Stimulated activated CD4-positive, alpha-beta T cell treated with anti-CD3 and anti-CD28 coated beads, Interleukin-2, amount 100 ng/mL, for 4 hours (primary cell): ENCODE measurements at places on chromosomes 7 and 10.

DNA sequence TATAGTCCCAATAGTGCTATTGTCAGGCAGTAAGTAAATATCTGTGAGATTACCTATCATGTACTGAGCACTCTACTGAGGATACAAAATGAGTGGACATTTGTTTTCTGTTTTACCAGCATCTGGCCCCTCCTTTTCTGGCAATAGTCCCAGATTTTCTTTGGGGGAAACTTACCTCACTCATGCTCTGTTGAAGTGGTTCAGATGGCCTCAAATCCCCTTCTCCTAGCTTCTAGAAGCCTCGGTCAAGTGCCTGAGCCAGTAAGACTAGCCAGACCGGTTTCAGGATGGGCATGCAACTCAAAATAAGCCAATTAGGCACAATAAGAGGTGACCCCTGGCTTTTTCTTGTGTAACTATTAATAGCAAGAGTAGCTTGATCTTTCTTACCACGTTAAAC lies 19.7 kb downstream of the TRDMT1 start:
- no peak for DNase-seq

DNA sequence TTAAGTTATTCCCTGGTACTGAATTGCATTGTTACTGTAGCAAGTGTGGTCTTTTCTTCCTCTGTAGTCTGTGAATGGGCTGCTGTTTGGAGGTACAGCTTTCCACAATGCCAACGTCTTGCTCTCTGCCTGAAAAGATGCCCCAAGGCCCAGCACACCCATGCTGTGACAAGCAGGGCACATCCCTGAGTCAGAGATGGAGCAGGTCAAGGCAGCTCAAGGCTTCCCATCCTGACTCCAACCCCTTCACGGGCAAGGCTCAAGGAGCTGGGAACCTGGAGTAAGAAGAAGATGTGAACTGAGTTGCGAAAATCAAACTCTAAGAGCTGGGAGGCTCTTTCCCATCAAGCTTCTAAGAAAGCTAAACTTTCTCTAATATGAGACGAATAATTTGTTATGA lies 27.2 kb downstream of the SVIL start:
- DNase-seq = no peak

DNA sequence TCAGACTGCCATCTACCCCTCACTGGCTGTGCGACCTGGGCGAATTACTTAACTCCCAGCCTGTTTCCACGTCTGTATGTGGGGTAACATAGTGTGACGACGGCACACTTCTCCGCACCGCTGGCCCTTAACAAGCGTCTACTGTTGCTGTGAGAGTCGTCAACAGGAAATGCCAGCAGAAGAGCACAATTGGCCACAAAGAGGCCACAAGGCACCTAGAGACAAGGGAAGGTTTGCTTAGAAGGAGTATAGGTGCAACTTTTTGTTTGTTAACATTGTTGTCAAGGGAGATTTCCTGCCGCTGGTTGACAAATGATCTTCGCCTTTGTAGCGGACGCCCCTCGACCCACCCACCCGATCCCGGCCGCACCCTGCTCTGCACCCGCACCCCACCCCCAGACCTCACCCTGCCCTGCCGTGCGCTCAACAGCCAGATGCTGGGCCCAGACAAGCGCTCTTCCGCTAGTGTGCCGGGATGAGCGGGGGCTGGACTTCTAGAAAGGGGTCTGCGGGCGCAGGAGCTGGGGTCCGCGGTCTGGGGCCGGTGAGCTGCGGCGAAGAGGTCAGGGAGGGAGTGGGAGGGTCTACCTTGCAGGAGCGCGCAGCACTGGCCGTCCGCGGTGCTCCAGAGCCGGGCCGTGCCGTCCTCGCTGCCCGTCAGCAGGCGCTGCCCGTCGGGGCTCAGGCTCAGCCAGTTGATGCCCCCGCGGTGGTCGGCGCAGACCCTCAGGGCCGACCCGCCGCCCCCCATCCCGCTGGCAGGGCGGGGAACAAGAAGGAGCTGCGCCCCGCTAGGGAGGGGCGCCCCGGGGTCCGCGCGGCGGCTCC lies 785 bp downstream of the WDR86 start:
- no peak for DNase-seq

DNA sequence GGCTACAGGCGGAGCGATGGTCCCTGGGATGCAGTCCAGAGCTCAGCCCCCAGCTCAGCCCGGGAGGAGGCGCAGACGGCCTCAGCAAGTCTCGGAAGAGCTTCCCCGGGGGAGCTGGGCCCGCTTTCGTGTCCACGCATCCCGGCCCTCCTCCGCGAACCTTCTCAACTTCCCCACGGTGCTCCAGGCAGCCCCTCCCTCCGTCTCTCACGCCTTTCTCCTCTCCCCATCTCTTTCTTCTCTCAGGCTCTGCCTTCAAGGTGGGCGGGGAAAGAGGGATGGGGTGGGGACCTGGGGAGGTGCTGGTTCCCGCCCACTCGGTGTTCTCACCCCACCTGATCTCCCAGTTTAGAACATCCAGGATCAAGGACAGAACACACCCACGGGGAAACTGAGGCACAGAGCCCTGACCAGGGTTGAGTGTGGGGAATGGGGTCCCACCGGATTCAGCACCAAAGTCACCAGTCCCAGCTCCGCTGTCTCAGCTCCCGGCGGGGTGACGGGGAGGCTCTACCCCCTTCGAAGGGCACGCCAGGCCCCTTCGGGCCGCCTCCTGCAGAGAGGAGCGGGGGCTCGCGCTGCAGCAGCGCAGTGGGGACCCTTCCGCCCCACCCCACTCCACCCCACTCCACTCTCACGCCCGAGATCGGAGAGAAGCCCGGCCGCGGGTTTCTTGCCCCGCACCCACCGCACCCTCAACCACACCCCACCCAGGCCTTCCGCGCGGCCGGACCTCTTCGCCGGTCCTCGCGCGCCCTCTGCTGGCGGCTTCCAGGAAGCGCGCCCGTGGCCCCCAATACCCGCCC lies 18.2 kb downstream of the POLL start:
- DNase-seq = peak; percentile 68

- DNase-seq = no peak
These were observed 137.7 kb downstream of the ETV1 start for GRCh38 chr7:13851736-13852135.

- DNase-seq = no peak
These were observed 229.1 kb downstream of the ELFN1 start for GRCh38 chr7:1899196-1899595.

DNA sequence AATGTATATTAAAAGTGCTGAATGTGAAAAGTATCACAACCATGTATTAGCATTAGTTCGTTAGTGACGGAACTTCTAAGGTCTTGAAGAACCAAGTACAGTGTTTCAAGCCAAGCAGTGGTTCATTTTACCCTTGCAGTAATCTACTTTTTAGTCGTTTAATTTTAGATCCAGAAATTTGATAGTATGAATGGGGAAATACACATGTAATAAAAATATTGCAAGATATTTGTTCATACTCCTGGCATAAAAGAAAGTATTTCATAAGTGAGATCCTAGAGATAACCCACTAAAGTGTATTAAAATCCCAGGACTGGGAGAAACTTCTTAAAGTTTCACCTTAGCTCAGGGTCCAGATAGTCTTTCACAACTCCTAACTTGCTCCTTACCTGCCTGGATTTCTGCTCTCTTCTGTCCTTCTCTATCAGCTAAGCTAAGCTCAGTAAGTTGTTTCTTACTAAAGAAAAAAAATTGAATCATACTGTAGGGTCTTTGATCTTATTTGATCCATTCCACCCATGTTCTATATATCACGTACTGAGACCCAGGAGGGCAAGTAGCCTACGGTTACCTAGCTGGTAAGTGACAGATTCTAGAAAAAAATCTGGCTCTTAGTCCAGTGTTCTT lies 1.5 kb downstream of the BCAP29 start:
- no peak for DNase-seq
